ENCODE measurements at places on chromosomes 16 and 17.

- no peak for DNase-seq
Observed at GRCh38 chr17:38463451-38463858, 35.2 kb downstream of the ARHGAP23 start.

GRCh38 chr16:81492965-81493754, 48.6 kb downstream of the CMIP start:
- no peak for DNase-seq

GRCh38 chr17:63442549-63443035, 3.5 kb downstream of the CYB561 start:
- no peak for DNase-seq

GRCh38 chr16:4218202-4218601, 23.7 kb downstream of the SRL start:
- DNase-seq = peak; percentile 65

DNA sequence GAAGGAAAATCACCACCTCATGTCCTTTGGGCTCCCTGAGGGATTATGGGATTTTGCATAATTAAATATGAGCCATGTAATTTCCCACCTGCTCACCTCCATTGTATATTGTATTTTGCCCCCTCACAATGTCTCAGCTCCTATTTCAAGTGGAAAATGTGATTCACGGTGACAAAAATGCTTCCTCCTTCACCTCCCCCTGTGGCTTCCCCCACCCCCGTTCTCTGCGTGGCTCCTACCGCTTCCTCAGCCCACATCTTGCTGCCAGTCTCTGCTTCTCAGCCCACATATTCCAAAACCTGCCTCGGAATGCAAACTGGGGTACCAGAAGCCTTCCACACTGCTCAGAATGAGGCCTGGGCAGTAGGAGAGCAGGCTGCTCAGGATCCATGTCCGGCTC, 394.5 kb upstream of the C16orf82 start:
- no peak for DNase-seq

- DNase-seq = no peak
Observed at GRCh38 chr16:24839347-24839972, 6.3 kb upstream of the SLC5A11 start.

- DNase-seq = no peak
Observed at GRCh38 chr16:12422233-12422632, 381.5 kb downstream of the CPPED1 start.

GRCh38 chr16:10660950-10661635, 33.6 kb downstream of the TEKT5 start:
- no peak for DNase-seq

DNA sequence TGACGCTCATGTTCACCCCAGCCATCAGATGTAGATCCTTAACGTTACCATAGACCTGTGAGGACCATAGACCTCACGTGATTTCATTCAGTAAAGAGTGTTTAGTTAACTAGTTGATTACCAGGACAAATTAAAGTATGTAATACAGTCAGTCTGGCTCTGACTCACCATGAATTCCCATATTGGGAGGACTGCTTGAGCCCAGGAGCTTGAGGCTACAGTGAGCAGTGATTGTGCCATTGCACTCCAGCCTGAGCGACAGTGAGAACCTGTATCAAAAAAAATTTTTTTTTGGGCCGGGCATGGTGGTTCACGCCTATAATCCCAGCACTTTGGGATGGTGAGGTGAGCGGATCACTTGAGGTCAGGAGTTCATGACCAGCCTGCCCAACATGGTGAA, 13.5 kb upstream of the FA2H start:
- no peak for DNase-seq

DNA sequence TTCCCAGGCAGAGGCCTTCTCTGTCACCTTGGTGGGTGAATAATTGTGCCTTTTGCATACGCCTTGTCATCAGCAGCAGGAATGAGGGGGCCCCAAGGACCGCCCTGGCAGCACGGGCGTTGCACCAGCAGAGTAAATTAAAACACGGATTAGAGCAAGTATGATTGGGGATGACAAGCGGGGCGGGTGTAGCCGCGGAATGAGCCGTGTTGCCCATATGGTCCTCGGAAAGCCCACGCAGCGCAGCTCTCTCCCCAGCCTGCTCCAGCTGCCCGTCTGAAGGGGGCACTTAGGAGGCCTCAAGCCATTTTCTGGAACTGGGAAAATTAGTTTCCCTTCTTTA, 299.4 kb upstream of the IRX3 start:
- no peak for DNase-seq

DNA sequence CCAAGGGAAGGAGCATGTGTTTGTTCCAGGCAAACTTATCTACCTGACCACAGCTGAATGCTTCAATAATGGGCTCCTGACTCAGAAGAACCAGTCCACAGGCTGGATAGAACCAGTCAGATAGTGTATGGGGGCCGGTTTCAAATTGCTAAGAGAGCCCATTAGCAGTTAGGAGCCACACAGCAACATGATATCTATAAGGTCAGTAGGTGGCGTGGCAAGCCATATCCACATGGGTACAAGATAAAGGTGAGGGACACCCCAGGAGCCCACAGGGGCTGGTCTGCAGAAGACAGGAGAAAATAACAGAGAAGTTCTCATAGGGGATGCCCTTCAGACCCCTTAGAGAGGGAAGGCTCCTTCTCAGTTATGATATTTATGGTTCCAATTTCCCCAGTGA, 31.6 kb upstream of the CDRT15 start:
- DNase-seq = no peak

DNA sequence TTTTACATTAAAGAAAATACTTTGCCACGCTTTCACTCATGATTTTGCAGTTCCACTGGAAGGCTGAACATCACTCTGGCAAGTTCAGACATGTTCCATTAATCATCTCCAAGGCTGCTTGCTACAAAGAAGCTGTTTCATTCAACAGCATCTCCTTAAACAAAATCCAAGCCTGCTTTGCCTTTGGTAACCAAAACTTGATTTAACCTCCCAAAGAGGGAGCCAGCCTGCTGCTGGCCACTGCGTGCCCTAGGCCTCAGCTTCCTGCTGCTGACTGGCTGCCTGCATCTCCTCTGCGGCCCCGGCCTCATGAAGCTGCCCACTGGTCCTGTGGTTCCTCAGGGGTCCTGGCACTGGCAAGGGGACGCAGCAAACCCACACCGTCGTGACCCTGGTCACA, 31.8 kb downstream of the ANKRD11 start:
- no peak for DNase-seq

GRCh38 chr17:64187093-64187895, 57.4 kb upstream of the ERN1 start:
- DNase-seq = no peak

DNA sequence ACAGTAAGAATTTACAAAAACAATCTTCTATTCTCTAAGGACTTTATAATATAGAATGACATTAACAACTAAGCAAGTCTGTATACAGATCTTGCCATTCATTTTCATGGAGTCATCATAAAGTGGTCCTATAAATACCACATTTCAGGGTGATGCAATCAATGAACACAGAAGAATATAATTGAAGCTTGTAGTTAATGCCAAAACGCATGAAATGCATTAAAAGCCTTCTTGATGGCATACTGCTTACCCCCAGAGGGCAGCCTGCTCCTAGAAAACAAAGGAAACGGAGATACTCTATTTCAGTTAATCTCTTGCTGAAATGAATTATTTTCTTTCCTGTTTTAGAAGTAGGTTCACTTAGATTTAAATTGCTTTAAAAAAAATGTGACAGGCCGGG, 45.2 kb upstream of the STAC2 start:
- no peak for DNase-seq

DNA sequence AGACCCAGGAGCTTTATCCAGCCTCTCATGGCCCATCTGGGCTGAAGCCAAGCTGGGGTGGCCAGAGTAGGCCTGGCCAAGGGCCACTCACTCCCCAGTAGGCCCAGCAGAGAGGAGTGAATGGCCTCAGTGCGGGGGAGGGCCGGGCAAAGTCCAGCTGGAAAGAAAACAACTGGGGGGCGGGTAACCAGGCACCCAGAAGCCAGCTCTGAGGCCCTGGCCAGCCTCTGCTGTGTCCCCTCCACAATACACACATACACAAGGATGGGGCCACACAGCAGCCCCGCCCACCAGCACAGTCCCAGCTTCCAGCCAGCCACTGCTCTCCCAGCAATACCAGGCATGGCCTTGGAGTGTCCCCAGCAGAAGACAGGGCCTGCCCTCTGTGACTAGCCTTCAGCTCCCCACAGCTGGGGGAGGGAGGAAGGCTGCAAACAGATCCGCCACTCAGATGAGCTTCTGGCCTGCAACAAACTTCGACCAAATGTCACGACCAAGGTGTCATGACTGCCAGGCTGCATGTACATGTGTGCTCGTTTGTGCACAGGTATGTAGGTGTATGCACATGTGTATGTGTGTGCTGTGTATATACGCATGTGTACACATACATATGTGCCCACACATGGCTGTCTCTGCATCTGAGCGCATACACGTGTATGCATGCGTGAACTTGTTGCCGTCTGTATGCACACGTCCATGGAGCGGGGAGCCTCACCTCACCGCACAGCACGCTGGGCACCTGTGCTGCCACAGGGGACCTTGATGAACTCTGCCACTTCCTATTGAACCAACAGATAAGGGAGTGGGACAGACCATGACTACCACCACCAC, 5.0 kb downstream of the CARHSP1 start:
- no peak for DNase-seq

GRCh38 chr17:48598736-48599135, 5.2 kb upstream of the HOXB5 start:
- DNase-seq = no peak

- DNase-seq = no peak
Observed at GRCh38 chr16:24677388-24677787, 52.1 kb upstream of the TNRC6A start.

DNA sequence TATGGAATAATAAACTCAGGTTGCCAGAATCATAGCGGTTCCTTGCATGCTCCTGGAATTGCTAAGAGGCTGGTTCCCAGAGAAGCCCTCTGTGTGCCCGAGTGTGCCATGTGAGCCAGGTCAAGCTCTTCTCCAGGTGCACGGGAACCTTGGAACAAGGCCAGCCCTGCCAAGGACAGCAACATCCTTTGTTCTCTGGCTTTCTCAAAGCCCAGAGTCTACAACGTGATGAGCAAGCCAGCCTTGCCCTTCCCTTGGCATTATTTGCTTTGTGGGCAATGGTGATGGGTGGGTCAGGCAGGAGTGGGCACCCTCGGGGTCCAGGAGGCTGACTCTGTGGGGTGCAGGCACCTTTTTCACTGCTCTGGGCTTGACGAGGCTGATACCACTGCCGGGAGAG, 14.2 kb upstream of the SEC14L1 start:
- peak; percentile 85 for DNase-seq

DNA sequence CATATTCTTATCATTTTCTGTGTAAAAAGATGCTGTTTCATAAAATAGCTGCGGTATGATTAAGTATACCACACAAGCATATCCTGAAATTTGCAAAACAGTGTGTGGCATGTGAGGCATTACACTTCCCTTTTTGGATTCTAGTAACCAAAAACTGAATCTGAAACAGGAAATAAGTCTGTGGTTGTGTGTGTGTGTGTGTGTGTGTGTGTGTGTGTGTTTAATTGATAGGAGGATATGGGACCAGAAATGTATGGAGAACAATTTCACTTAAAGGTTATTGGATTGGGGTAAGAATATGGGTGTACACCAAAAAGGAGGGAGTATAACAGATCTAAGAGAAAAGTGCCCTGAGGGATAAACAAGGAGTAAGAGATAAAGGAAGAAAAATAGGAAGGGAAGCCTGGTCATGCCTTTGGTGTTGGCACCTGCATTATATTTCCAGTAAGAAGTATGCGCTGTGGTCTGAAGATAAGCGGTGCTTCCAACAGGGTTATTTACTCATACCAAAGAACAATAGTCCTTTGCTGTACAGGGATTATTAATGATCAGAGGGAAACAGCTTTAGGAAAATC, 4.0 kb downstream of the LYRM1 start:
- DNase-seq = no peak

GRCh38 chr16:87351320-87351698, 32.3 kb downstream of the FBXO31 start:
- no peak for DNase-seq

GRCh38 chr16:81523387-81524115, 78.9 kb downstream of the CMIP start:
- no peak for DNase-seq

DNA sequence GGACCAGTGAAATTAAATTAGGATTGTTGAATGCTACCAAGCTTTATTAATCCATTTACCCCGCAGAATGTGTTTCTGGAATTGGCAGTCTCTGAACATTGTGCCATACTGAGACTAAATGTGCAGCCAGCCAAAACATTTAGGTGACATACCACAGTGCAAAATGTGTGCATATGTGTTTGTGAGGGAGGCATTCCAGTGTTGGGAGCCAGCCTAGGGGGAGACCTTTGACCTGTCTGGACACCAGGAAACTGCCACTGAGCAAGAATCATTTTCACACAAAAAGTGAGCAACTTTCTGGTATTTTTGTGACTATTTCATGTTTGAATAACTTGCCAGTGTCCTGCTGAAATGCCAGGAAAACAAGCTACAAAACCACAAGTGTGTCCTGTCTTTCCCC, 64.7 kb upstream of the SLC12A3 start:
- DNase-seq = no peak

GRCh38 chr17:74176546-74177001, 26.9 kb upstream of the RPL38 start:
- peak; percentile 77 for DNase-seq

GRCh38 chr16:68833251-68833650, 10.1 kb upstream of the TANGO6 start:
- no peak for DNase-seq

- no peak for DNase-seq
Observed at GRCh38 chr17:69231521-69231920, 2.9 kb upstream of the ABCA10 start.

DNA sequence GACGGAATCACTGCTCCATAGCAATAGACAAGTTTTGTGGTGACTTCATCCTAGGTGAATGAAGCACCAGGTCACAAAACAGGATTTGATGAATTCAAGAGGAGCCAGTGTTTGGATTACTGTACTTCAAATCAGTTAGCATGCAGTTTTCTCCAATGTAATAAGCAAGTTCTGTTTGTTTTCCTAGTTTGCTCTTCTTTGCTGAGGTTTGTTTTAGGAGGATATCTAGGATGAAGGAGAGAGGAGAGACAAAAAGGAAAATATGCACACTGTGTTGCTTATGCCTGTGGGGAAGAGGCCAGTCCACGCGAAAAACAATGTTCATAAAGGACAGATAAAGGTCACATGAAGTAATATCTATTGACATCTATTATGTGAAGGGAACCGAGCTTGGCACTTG, 9.0 kb downstream of the KRT37 start:
- peak; percentile 33 for DNase-seq

GRCh38 chr17:78557598-78558039, 19.6 kb downstream of the DNAH17 start:
- DNase-seq = no peak

- DNase-seq = no peak
Observed at GRCh38 chr17:15926039-15926740, 18.7 kb upstream of the ADORA2B start.
